Stimulated activated CD8-positive, alpha-beta memory T cell treated with anti-CD3 and anti-CD28 coated beads, Interleukin-4, amount 100 ng/mL, for 1 hour (primary cell): ENCODE measurements at places on chromosomes 7 and 10.

DNA sequence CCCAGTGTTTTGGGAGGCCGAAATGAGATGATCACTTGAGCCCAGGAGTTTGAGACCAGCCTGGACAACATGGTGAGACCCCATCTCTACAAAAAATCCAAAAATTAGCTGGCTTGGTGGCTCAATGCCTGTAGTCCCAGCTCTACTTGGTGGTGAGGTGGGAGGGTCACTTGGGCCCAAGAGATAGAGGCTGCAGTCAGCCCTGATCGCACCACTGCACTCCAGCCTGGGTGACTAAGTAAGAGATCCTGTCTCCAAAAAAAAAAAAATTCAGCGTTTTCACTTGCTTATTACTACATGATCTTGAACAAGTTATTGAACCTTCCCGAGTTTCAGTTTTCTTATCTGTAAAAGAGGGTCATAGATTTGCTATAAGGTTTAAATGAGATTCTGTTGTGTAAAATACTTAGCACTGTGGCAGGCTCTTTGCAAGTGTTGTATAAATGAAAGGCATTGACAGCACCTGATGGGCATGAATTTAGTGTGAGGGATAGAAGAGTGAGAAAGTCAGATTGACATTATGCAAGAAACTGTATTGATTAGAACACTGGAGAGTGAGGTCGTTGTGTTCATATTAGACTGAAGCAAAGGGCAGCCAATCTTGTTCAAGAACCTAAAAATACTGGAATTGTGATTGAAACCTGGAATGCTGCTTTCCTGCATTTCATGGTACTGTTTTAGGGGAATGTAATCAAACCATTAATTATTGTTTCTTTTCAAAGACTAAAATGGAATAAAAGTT lies 136.8 kb downstream of the LCOR start:
- no peak for DNase-seq

DNA sequence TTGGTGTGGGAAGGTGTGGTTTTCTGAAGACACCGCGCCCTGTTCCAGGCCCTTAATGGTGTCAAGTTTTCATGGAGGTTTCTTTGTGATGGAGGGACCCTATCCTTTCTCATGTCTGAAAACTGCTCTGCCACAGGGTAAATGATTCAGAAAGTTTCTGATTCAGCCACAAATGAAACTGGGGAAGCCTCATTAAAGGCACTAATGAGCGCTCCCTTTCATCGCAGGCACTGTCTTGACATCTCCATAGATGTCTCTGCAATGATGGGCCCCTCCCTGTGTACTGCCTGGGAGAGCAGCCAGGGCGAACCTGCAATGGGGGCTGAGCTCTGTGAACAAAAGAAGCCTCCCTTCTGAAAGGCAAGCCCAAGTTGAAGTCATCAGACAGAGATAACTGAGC lies 355.3 kb downstream of the PRPF18 start:
- no peak for DNase-seq

DNA sequence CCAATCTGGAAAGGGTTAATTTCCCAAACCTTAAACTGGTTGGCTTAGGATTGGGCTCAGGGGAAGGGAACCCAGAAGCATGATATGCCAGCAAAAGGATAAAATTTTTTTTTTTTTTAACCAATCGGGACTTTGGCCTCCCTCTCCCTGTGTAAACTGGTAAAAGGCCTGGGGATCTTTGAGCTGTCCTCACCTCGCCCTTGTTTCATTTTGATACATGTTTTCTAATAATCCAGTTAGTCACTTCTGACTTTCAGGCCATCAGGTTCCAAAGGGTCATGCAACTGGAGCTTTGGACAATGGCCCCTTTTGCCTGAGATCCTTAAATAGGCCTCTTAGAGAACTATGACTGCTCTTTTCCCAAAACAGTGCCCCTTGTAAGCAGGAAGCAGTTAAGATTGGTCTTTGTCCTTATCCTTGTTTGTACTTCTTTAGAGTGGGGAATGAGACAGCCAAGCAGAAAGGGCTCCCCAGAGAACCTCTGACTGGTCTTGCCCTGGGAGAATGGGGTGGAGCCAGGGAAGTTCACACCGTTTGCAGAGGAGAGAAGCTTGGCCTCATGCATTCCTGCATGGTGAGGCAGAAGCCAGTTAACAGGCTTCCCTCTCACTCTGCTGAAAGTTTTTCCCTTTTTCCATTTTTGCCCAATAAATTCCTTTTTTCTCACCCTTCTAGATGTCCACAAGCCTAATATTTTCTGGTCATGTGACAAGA lies 424.2 kb upstream of the CNTNAP2 start:
- DNase-seq, result no peak

DNA sequence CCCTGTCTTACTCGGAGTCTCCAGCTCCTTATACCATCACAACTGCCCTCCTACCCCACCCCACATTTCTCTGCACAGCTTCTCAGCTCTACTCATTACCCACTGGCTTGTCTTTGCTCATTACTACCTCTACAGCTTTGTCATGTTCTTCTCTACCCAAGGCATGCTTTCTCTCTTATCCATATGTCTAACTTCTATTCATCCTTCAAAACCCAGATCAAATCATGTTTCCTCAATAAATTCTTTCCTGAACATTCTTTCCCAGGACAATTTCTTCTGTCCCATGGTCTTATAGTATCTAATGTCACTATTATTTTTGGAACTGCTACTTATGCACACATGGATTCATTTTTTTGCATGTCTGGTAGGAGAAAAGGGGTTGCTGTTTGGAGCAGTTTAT lies 231.4 kb downstream of the PTEN start:
- DNase-seq, result no peak

- no peak for DNase-seq
Observed at GRCh38 chr10:25453619-25454018, 278.8 kb downstream of the GPR158 start.

- DNase-seq, result no peak
Observed at GRCh38 chr10:23114228-23114850, 19.0 kb downstream of the MSRB2 start.

GRCh38 chr10:131786756-131787605 lies 113.8 kb upstream of the PPP2R2D start:
- no peak for DNase-seq

GRCh38 chr10:13812804-13813203 lies 226.0 kb downstream of the PRPF18 start:
- no peak for DNase-seq

- DNase-seq, result no peak
Observed at GRCh38 chr10:95964756-95965155, 57.0 kb downstream of the CC2D2B start.

DNA sequence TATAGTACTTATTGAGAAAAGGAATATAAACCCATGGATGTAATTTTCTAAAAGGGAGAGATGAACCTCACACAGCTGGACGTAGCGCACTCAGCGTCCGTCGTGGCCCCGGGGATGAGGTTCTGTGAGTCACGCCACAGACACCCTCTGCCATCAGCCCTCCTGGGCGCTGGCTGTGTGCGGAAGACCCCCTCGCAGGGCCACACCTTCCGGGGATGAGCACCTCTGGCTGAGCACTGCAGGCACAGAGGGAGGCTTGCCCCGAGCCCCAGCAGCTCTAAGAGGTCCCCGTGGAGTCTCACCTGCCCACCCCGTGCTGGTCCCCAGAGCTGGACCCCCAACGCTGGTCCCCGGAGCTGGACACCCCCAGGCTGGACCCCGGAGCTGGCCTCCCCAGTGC lies 215.8 kb downstream of the PTPRN2 start:
- DNase-seq, result no peak

- no peak for DNase-seq
Observed at GRCh38 chr10:589961-590680, 99.3 kb downstream of the DIP2C start.

DNA sequence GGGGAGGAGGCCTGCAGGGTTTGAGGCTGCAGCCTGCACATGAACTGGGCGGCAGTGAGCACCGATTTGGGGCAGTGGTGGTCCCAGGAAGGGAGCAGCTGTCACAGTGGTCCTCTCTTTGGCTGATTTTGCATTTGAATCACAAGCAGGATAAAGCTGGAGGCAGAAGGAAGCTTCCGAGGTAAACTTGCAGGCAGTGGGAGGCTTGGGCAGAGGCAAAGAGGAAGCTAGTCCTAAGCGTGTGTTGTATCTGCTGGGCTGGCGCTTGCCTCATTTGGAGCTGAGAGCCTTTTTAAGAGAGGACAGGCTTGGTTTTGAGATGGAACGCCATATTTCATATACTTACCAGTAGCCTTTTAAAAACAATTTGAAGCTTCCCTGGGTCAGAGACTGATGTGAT lies 177.2 kb upstream of the PODXL start:
- no peak for DNase-seq

GRCh38 chr10:131641231-131641630 lies 259.6 kb upstream of the PPP2R2D start:
- DNase-seq, result no peak

DNA sequence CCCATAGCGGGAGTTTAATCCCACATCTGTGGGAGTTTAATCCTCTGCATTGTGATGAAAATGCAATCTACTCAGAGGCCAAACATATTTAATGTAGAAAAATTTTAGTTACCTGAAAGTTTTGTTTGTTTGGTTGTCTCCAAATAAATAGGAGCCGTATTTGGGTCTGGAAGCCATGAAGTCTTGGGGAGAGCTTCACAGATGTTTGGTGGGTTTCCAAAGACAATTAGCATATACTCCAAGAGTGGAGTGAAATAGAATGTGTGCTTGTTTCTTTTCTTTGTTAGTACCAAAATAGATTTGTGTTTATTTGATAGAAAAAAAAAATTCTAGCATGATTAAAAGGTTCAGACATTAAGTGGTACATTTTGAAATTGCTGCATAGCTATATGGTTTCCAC lies 50.9 kb downstream of the ANK3 start:
- DNase-seq, result no peak

- DNase-seq, result no peak
Observed at GRCh38 chr7:159227433-159227832, 82.8 kb upstream of the VIPR2 start.

DNA sequence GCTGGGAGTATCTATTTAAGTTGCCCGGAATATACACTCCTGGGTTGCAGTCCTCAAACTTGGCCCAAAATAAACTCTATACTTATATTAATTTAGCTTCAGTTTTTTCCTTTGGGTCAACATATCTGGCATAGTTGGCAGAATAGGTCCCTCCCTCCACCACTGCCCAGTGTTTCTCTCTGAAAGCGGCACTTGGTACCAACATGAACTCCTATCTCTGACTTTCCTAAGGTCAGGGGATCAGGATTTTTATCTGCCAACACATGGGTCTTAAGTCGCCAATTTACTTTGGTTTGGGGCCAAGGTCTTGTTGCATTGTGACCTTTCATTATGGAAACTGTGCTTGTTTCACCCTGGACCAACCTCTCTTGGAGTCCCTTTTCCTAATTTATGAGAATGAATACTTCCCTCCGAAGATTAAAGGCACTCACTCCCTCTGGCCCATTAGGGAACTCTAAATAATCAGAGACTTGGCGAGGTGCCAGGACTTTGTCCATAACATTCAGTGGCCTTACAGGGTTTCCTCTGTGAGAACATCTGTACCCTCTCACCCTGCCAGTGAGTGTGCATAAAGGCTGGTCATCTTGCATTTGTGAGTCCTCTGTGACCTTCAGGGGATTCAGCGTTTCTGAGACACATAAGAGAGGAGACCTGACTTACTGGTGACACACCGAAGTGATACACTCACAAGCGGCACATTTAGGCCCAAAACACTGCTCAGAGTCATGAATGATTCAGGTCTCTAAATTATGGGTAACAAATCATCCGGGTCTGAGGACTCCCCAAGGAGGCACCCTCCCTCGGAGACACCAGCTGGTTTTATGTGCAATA lies 19.7 kb upstream of the FKBP9 start:
- DNase-seq, result no peak

DNA sequence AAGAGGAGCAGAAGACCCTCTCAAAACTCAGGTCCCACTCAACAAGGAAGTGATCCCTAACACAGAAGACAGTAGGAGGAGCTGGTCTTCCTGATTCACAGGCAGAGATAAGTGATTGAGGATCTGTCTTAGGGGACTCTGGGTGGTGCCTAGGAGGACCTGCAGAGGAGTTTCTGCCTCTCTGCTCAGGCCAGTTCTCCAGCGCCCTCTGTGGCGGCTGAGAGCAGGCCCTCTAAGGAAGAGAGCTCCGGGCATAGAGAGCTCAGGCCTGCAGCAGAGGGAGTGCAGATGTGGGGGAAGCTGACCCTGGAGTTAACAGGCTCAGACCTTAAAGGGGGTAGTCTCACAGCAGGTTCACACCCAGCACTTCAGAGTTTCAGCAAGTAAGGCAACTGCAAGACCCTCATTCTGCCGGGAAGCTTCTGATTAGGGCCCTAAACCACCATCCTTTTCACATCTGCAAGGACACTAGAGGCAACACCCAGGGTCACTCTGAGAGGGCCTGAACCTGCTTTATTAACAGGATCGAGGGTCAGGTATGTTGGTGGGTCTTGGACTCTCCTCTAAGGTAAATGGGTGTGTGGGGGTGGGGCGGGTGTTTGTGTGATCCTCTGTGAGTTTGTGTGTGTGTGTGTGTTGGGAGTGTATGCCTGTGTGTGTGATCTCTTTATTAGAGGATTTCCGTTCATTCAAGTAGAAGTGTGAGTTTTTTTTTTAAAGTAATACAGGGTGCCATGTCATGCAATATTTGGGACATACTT lies 57.6 kb upstream of the TARP start:
- no peak for DNase-seq

DNA sequence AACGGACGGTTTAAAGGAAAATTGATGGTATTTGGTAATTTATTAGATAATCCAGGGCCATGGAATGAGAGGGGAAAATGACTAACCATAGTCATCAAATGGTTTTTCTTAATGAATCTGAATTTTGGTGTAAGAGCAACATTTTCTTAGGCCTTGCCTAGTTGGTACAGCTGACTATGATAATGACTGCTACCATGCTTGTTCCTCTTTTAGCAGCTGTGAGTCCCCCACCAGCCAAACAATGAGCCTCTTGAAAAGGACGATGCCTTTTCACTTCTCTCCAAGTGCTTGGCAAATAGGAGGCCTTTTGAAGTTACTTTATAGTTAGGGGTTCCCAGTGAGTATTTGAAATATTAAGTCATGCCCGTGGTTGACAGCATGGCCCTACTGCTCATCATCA lies 53.0 kb downstream of the TRUB1 start:
- DNase-seq, result no peak

- DNase-seq, result no peak
Observed at GRCh38 chr7:120989257-120990220, 1.0 kb downstream of the CPED1 start.
